CD4-positive, alpha-beta T cell treated with Interleukin-6 for 4 hours (primary cell): ENCODE measurements at places on chromosomes 5 and 9.

- no peak for DNase-seq
These were observed 531.7 kb upstream of the C9orf72 start for GRCh38 chr9:28105001-28105400.

DNA sequence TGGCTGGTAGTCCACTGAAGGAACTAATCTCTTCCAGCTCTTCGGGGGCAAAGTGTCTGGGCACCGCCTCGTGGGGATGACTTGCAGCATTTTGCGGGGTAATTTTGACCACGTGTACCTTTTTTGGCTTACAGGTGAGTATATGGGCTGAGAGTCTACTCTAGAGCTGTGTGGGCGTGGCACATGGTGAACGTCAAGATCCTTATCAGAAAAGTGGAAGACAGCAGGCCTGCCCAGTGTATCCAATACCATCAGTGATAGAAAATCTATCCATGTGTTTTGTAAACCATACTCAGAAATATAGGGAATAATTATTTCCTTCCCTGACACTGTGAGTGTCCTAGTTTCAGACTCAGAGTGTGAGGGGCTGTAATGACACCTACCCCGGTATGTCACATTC lies 148.5 kb downstream of the SLIT3 start:
- DNase-seq, result no peak

DNA sequence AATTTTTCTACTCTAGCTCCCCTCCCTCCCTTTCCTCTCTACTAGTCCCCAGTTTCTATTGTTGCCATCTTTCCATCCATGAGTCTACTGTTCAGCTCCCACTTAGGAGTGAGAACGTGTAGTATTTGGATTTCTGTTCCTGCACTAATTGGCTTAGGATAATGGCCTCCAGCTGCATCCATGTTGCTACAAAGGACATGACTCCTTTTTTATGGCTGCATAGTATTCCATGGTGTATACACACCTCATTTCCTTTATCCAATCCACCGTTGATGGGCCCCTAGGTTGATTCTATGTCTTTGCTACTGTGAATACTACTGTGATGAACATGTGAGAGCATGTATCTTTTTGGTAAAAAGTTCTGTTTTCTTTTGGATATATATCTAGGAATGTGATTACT lies 138.9 kb upstream of the MSX2 start:
- no peak for DNase-seq

GRCh38 chr5:22465177-22465576 lies 388.0 kb downstream of the CDH12 start:
- DNase-seq, result no peak

GRCh38 chr5:98827161-98827560 lies 53.7 kb downstream of the RGMB start:
- no peak for DNase-seq

- no peak for DNase-seq
These were observed 46.6 kb upstream of the OLFM1 start for GRCh38 chr9:135040892-135041291.

- peak; percentile 93 for DNase-seq
These were observed at the start of the genes EXD3 and NOXA1 for GRCh38 chr9:137422604-137423513. EXD3 (minus strand) TSS chr9:137423162; CDS start chr9:137395357, 27,805 bp downstream. NOXA1 (plus strand) TSS chr9:137423393; CDS start chr9:137423530, 137 bp downstream.

GRCh38 chr5:167208911-167209310 lies 1082.5 kb upstream of the WWC1 start:
- DNase-seq, result no peak

GRCh38 chr9:116549061-116549664 lies 137.9 kb upstream of the TRIM32 start:
- no peak for DNase-seq
